CD4-positive, alpha-beta T cell (primary cell): ENCODE measurements at places on chromosomes 1 and 21.

DNA sequence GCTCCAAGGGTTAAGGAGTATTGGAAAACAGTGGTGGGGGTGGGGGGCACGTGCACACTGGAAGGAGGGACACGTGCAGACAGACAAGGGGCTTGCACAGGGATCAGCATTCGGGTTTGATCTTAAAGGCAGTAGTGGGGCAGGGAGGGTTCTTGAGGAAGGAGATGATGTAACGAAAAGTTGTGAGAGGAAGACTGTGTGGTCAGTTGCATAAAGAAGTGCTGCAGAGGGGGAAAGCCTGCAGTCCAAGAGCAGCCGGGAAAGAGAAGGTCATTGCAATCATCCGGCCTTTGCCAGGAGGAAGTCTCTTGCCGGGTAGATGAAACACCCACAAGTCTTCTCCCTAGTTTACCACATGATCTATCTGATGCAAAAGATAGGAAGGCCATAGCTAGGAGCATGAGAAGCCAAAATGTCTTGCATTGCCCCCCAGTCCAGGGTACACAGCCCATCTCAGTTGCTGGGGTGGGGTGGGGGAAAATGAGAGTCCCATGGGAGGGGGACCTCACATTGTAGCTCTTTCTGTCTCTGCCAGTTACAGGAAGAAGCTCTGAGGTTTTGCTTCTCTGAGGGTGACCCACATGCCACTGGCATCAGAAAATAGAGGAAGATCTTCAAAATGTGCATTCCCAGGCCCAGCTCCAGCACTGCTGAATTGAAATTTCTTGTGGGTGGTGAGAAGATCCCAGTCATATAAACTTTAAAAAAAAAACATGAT, 202.5 kb upstream of the RAB4A start:
- peak; percentile 52 for DNase-seq

GRCh38 chr1:111720274-111720976, 18.8 kb downstream of the INKA2 start:
- DNase-seq = no peak

GRCh38 chr1:218828125-218828650, 345.5 kb upstream of the LYPLAL1 start:
- no peak for DNase-seq

- no peak for DNase-seq
Measured at GRCh38 chr1:5223206-5223605, 568.8 kb downstream of the AJAP1 start.

GRCh38 chr1:48227165-48228013, 4.9 kb downstream of the SLC5A9 start:
- no peak for DNase-seq

DNA sequence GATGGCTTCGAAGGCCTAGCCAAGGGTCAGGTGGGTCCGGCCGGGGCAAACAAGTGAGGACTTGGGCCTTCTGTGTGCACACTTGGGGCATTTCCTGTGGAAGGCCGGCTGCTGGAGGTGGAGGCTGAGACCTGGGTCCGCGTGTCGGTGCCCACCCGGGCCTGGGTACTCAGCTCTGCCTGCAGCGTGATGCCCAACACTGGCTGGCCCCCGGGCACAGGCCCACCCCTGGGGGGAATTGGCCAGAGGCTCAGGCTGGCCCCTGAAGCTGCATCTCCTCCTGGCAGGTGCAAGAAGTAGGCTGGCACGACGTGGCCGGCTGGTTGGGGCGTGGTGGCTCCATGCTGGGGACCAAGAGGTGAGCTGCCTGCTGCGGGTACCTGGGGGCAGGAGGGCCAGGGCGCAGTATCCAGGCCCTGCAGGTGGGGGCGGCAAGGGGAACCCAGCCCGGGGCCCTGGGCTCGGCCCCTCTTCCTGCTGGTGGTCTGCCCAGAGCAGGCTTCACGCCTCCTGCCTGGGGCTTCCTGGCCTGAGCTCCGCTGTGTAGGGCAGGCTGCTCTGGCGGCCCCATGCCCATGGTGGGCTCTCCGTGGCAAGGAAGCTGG, 17.2 kb downstream of the CFAP410 start:
- no peak for DNase-seq

- no peak for DNase-seq
Measured at GRCh38 chr1:9684801-9685200, 33.3 kb downstream of the PIK3CD start.

DNA sequence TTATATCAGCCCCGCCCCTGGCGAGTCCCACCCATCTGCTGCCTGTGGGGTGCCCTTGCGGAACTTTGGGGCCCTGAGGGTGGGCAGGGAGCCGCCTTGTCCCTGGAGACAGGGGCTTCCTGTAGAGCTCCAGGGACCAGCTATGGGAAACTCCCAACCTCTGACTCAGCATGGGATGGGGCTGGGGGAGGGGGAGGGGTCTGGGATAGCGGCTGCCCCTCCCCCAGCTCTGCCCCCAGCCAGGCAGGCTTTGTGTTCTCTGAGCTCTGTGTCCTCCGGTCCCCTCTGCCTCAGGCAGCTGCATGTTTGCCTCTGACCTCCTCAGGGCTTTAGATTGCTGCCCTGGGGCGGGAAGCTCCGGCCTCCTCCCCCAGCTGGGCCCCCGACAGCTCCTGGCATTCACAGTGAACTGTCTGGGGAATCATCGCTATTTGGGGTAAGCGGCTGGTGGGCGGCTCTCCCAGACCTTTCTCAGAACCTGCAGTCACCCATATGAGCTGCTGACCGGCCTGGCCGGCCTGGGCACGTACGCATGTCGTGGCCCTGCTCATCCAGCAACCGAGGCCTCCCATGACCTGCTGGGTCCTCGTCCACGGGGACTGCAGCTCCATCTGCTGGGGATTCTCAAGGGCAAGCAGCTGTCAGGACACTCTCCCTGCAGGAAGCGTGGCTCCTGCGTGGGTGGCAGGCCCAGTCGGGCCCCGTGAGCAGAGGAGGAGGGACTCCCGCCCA, 17.1 kb downstream of the ARHGEF16 start:
- DNase-seq = no peak

- DNase-seq = no peak
Measured at GRCh38 chr21:41923631-41924367, 30.0 kb downstream of the C2CD2 start.

- DNase-seq = no peak
Measured at GRCh38 chr1:56457756-56458375, 121.5 kb downstream of the PLPP3 start.
